ENCODE measurements at places on chromosomes 1 and 21.

- DNase-seq, result no peak
These were observed 170.4 kb downstream of the RERE start for GRCh38 chr1:8646996-8647395.

GRCh38 chr1:223737342-223737741 lies 25.0 kb downstream of the CAPN2 start:
- DNase-seq, result no peak

GRCh38 chr1:169108223-169108622 lies 1.7 kb downstream of the ATP1B1 start:
- DNase-seq, result no peak

- DNase-seq, result no peak
These were observed 135.6 kb upstream of the KCNJ15 start for GRCh38 chr21:38120984-38121855.

GRCh38 chr1:159802111-159802510 lies at the start of gene FCRL6:
Gene FCRL6, plus strand, starts transcription at chr1:159802360. Its CDS starts 65 bp downstream, at chr1:159802425.
- DNase-seq, result no peak

GRCh38 chr1:28510970-28511440 lies 5.2 kb downstream of the RCC1 start:
- peak; percentile 55 for DNase-seq

- DNase-seq, result no peak
These were observed 180.7 kb upstream of the VAMP3 start for GRCh38 chr1:7590426-7590790.

DNA sequence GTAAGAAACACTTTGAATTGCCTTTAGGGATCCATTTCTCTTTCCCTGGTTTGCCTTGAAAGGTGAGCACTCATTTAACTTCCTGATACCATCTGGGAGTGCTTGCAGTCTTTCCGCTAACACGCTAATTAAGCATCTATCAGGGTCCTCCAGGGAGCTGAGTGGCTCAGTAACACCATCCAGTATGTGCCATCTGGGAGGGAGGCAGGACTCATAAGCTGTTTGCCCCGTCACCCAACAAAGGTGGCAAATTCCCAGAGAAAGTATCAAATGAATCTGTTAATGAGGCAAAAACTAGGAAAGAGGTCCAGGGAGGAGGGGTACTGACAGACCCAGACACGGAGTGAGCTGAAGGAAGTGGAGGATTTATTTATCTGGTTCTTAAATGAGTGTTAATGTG lies 430.9 kb downstream of the HLX start:
- DNase-seq, result no peak

GRCh38 chr1:167808104-167808503 lies 86.3 kb downstream of the MPZL1 start:
- no peak for DNase-seq

- no peak for DNase-seq
These were observed 54.0 kb downstream of the KIAA0040 start for GRCh38 chr1:175138579-175138978.

DNA sequence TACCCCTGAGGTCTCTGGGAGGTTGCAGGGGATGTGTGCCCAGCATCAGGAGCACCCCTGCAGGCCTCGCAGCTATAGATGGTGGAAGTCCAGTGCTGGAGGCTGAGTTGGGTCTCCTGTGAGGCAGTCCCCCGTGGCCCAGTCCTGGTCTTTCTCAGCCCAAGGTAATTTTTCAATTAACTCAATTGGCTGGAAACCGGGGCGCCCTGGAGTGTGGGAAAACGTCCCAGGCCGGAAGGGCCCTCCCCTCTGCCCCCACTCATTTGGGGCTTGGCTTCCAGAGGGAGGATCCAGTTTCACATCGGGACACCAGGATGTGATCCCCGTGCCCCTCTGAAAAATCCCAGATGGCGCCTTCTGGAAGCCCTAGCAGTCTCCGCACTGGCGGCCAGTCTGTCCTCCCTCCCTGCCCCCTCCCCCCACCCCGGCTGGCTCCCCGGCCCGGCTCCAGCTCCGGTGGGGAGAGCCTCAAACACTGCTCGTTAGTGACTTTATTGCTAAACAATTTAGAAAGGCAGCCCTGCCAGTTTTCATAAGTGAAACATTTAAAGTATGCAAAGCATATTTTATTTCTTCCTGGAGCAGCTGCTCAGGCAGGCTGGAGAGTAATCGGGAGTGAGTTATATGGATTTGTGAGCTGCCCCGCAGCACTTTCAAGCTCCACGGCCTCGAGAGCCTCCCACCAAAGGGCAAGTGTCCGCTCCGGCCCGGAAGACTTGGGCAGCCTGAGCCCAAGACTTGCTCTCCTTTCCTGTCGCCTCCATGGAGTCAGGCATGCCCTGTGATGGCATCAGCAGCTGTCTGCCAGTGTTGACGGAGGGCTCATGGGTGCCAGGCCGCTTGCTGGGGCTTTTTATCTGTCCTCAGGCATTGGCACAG lies 208.2 kb upstream of the TMEM51 start:
- DNase-seq, result no peak

DNA sequence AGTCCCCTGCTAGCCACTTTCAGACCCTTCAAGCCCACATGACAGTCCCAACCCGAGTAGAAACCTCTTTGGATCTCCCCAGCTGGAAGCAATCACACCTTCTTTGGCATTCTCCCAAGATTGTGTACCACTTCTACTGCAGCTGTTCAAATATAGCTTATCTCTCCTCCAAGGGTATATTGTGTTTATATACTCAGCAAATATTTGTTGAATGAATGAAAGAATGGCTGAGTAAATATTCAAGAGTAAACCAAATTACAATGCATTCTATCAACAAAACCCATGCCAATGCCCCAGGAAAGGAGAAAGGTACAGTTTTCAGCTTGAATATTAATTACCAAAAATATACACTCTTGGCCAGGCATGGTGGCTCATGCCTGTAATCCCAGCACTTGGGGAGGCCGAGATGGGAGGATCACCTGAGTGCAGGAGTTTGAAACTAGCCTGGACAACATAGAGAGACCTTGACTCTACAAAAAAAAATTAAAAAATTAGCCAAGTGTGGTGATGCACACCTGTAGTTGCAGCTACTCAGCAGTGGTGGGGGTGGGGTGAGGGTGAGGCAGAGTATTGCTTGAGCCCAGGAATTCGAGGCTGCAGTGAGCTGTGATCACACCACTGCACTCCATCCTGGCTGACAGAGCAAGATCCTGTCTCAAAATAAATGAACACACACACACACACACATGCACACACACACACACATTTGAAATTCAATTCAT lies 68.5 kb downstream of the NIBAN1 start:
- DNase-seq, result peak; percentile 23

DNA sequence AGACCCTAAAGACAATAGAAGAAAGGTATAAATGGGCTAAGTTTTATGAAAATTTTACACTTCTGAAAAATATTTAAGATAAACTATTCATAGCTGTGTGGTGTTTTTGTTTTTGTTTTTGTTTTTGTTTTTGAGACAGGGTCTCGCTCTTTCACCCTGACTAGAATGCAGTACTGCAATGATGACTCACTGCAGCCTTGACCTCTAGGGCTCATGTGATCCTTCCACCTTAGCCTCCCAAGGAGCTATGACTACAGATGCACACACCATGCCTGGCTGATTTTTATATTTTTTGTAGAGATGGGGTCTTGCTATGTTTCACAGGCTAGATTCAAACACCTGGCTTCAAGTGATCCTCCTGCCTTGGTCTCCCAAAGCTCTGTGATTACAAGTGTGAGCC lies 66.6 kb downstream of the PUM1 start:
- no peak for DNase-seq

- no peak for DNase-seq
These were observed 23.6 kb downstream of the LAMC2 start for GRCh38 chr1:183209533-183210158.

DNA sequence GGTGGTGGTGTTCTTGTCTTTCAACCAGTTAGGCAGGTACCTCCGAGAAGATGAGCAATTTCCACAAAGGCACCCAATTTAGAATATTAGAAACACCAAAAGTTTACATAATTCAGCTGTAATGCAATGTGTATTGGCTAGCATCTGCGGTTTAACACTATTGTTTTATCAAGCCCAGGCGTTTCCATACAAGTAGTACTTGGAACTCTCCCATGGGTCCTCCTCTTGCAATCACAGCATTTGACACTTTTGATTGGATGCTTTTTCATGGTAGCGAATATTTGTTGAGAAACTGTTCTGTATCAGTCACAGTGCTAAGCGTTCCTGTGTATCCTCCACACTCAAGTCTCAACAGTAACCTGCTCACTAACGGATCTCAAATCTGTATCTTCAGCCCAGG lies 20.1 kb upstream of the MAP1LC3C start:
- DNase-seq, result no peak

- DNase-seq, result no peak
These were observed 153.9 kb downstream of the GALNT2 start for GRCh38 chr1:230220907-230221306.

- DNase-seq, result no peak
These were observed 257.9 kb downstream of the PAPPA2 start for GRCh38 chr1:176720838-176721237.

GRCh38 chr1:37741130-37741529 lies 23.8 kb downstream of the EPHA10 start:
- no peak for DNase-seq

GRCh38 chr21:33070744-33070997 lies 730 bp downstream of the OLIG1 start:
- DNase-seq, result no peak

DNA sequence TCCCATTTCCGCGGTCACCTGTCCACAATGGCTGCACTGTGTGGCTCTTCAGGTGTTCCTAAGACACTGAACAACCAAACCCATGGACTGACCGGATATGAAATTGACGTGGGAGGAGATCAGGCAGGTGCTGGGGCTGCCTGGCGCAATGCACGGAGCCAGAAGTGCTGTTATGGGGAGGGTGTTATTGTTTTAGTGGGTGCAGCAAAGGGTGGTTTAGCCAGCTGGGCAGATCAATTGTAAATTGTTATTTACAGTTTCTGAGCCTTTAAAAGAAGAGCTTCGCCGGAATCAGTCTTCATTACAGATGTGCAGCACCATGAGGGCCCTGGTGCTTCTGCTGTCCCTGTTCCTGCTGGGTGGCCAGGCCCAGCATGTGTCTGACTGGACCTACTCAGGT lies at the start of gene CA6:
TSS of gene CA6 (plus strand) at position 301 of the 400 bp plus-strand sequence. CDS start at position 320, 19 bp downstream.
- no peak for DNase-seq

- DNase-seq, result no peak
These were observed 380.1 kb downstream of the NUF2 start for GRCh38 chr1:163701783-163702374.

DNA sequence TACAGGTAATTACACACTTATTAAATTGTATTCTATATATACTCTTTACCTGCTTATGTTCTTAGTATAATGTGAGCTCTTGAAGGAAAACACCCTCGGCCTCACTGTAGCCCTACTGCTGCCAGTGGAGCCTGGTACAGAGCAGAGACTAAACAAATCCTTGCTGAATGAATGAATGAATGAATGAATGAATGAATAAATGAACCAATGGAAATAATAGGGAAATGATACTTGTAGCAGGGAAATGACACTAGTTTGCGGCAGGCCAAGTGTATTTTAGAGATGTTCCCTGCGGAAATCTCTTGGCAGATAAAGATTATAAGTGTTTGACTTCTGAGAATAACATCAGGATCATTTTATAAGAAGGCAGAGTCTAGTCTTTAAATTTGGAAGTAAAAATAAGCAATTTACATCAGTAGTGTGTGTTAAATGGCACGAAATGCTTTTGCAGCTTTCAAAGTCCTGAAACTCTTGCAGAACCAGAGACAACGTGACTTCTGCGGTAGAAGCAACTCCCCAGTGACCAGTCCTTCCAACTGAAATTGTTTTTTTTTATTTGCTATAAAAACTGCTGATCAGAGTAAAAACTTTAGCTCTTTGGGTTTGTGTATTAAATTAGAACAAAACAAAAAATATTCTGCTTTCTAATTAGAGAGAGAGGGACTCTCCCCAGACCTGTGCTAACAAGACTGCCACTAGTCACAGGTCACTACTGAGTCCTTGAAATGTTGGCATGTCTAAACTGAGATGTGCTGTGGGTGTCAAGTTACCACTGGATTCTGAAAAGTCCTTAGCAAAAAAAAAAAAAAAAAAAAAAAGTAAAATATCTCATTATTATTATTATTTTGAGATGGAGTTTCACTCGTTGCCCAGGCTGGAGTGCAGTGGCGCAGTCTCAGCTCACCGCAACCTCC lies 199.3 kb upstream of the MAP1LC3C start:
- no peak for DNase-seq

- no peak for DNase-seq
These were observed 865.1 kb upstream of the TMPRSS15 start for GRCh38 chr21:19268686-19269085.

DNA sequence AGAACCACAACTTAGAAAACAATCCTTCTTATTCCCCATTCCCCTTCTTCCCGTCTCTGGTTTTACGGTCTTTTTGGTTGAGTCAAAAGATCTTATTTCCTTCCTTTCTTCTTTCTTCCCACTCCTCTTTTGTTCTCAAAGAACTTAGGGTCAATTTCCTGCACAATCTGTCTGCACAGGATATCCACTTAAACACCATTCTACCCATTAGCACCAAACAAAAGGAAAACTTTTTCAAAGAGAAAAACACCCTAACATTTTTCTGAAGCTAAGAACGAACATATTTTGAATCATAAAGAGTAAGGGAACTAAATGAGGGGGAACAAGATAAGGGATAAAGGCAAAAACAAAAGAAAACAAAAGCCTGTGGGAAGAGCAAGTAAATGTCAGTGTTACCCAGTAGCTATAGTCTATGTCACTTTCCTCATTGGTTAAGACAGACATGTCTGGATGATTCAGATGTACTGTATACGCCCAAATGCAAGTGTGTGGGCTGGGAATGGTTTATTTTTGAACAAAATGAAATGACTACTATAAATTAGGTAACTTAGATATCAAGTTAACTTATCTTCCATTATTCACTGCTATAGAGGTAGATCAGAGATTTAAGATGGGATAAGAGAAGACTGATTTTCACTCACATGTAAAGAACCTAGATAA lies 59.9 kb downstream of the TOR3A start:
- no peak for DNase-seq

DNA sequence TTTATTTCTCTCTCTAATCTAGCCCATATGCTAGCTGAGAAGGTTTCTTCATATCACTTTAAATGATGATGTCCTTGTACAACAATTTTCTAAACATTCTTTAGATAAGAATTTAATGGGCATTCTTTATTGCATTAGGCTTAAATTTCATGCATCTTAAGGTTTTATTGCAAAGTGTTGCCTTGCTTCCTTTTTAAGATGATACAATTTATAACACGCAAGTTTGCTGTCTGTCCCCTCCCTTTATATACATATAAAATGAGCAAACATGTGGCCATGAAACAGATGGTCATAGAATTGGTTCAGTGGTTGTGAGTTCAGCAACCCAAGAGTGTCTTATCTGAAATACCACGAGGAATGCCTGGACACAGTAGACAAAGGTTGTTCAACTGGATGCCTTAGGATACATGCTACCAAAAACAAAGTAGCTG lies 12.1 kb downstream of the NBPF3 start:
- no peak for DNase-seq

DNA sequence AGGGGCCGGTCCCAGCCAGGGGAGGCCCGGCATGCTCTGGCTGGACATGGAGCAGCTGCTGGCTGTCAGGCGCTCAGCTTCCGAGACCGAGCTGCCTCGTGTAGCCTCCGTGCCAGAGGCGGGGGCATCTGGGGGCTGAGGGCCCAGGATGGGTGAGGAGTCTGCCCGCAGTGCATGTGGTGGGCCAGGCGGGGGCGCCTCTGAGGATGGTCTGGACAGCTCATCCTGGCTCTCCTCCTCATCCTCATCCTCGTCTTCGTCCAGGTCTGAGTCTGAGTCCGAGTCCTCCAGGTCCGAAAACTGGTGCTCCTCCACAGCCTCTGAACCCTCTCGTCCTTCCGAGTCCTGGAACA lies 28.9 kb upstream of the EDN2 start:
- DNase-seq, result no peak

Data from HepG2 (cell line).